NCI-H1092 treated with DMSO at 0.1 percent for 48 hours (cell line): ENCODE measurements at places on chromosomes 13 and 19.
A peak's percentile ranks its signal among the peaks of the same experiment; 100 is the strongest.

- DNase-seq: no peak
These were observed at the start of gene POU2F2 for GRCh38 chr19:42132030-42132628. Gene POU2F2 (minus strand): TSS chr19:42132446. CDS start chr19:42132411, 35 bp downstream.

GRCh38 chr13:95614641-95615245 is 29.8 kb downstream of the DZIP1 start:
- no peak for DNase-seq

- no peak for DNase-seq
These were observed 138.9 kb downstream of the ATP11A start for GRCh38 chr13:112828756-112829155.

- no peak for DNase-seq
These were observed 13.9 kb upstream of the PAK4 start for GRCh38 chr19:39111593-39112199.

DNA sequence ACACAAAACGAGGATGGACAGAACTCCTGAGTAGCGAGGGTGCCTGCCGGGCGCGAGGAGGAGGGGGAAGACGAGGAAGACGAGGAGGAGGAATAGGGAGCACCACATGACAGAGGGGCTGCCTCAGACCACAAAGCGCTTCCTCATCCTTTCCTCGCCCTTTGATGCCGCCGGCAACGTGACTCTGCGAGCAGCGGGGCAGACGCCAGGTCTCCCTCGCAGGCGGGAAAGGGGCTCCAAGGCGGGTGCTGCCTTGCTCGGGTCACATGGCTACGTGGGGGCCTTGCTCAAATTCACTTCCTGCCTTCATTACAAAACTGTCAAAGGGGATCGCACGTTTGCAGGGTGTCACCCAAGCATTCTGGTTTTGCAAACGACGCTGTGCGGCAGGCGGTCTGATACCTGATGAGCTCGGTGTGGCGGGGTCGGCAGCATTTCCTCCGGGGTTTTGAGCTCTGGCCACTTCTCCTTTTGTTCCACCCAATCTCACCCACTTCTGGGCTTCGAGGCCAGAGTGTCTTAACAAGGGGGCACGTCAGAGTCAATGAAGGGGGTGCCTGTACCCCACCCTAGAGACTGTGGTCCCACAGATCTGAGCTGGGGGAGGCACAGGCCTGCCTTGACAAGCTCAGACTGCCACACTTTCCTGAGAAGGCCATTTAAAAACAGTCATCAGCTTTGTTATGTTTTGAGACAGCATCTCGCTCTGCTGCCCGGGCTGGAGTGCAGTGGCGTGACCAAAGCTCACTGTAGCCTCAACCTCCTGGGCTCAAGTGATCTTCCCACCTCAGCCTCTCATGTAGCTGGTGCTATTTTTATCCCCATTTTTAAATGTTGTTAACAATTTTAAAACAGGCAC is 14.9 kb downstream of the MAP2K2 start:
- DNase-seq: no peak

DNA sequence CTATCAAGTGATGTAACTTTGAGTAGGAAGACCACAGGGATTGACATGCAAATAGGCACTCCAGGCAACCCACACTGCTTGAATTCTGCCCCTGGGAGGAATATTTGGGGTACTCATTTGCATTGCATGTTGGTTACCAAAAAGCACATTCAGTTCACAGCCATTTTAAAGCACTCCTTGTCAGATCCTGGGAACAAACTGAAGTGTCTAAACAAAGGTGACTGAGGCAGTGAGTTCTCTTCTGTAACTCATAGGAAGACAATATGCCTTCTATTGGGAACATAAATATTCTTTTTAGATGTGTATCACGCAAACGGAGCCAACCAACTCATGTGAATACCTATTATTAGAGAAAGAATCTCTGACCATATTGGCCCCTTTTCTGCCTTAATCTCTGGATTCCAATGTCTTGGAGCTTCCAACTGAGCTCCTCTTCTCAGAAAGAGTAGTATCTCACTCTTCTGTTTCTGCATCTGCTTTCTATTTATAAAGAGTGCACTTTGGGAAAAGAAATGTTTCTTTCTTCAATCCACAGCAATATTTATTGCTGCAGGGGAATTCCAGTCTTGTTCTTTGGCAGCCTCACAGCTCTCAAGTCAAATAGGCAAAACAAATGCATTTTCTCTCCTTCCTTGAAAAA is 125.7 kb upstream of the NBEA start:
- no peak for DNase-seq

GRCh38 chr13:59166174-59166573 is 997.6 kb downstream of the DIAPH3 start:
- DNase-seq: no peak

- DNase-seq: no peak
These were observed 64.8 kb downstream of the SOX1 start for GRCh38 chr13:112131713-112132113.

GRCh38 chr19:4081441-4082129 is 14.9 kb upstream of the ZBTB7A start:
- no peak for DNase-seq

DNA sequence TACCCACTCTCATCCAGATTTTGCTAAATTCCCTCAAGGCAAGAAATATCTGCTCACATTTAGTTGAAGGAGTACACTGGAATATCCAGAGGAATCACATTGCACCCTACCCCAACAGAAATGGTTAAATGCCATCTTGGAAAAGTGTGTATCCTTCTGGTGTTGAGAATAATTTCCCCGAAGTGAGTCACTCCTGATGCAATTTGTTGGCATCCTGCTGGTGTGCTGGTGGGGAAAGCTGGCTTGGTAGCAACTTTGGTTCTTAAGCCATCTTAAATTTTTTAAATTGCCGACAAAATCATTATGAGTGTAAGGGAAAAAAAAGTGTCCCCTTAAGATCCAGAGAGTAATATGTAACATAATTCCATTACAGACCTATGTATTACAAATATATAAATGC is 337.3 kb upstream of the DACH1 start:
- no peak for DNase-seq

DNA sequence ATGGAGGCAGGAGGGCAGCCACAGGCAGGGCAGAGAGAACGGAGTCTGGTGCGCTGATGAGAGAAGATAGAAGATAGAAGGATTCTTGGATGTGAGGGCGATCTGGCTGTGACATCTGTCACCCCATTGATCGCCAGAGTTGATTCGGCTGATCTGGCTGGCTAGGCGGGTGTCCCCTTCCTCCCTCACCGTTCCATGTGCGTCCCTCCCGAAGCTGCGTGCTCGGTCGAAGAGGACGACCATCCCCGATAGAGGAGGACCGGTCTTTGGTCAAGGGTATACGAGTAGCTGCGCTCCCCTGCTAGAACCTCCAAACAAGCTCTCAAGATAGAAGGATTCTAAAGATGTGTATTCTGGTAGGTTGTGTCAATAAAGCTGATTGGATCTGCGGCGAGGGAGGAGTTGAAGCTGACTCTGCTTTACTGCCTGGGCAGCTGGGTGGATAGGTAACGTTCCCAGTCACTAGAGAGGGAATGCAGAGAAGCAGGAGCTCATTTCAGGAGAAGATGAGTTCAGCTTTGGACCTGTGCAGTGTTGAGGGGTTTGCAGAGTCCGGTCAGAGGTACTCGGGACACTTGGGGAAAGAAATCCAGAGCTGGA is 5.1 kb downstream of the UBAC2 start:
- no peak for DNase-seq

GRCh38 chr19:51123381-51123800 is 1.3 kb upstream of the SIGLEC9 start:
- no peak for DNase-seq

DNA sequence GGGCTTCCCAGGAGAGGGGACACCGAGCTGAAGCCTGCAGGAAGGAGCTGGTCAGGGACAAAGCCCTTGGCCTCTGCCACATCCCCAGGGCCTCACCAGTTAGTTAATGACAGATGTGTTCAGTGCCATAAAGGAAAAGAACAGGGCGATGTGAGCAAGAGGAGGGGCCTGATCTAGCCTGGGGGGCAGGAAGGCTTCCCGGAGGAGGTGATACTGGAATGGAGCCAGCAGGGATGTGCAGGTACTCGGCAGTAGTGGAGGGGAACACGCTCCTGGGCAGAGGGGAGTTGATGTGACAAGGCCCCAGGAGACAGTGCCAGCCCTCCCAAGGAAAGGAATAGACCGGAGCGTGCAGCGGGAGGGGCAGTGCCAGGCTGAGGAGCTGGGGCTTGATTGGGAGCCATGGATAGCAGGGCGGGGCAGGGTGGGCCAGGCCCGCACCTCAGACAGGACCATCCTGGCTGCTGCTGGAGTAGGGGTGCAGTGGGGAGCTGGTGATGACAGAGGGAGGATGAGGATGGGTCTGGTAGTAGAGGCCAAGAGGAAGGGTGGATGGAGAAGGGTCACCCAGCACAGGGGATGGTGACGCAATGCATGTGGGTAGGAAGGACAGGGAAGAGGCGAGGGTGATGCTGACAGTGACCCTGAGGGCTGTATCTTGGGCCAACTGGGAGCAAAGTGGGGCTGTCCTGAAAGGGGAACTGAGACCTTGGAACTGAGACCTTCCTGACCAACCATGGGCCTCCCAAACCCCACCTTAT is 4.1 kb downstream of the C19orf33 start:
- no peak for DNase-seq

DNA sequence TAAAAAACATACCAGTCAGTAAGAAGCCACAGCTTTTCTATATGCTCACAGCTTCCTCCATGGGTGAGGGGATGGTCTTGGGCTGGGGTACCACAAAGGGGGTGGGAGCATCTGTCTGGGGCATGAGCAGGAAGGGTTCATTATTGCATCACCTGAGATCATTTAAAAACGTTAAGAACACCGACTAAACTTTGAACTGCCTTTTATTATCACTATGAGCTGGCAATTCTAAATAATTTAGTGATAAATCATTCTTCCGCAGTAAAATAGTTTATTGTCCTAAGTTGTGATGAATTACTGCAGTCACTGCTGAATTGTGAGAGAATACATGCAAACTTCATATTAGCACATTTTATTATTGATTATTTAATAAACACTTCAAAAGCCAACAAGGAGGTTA is 71.6 kb downstream of the KL start:
- no peak for DNase-seq

GRCh38 chr13:28529836-28530235 is 34.9 kb upstream of the FLT1 start:
- DNase-seq: no peak

DNA sequence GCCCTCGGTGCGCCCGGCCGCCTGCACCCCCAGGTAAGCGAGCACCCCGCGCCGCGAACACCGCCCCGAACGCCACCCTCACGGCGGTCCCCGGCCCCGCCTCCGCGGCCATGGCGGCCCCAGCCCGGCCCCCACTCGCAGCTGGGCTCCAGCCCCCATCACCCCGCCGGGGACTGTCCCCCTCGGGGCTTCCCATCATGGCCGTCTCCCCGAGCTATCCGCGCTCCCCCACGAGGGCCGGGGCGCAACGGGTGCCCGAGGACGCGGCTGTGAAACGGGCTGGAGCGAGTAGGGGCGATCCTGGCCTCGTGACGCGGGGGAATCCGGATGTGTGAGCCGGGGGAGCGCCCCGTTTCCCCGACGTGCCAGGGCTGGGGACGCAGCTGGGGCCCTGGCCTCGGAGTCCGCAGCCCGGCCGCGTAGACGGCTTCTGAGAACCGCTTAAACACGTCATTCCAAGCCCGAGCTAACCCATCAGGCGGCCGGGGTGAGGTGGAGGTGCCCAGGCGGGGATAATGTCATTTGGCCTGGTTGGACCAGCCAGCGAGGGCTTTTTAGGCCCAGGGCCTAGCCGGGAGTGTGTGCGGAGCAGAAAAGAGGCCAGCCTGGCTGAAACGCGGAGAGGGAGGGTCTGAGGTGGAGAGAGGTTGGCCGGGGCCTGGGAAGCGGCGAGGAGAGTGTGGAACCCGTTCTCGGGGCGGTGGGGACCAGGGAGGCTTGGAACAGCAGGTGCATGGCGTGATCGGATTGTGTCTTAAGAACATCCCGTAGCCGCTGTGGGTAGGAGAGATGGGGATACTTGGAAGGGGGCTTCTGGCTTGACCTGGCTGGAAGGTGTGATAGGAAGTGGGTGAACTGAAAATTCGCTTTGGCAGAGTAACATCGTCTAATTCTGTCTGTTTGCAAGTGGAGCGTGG is 550 bp downstream of the CERS4 start:
- DNase-seq: peak; percentile 39

DNA sequence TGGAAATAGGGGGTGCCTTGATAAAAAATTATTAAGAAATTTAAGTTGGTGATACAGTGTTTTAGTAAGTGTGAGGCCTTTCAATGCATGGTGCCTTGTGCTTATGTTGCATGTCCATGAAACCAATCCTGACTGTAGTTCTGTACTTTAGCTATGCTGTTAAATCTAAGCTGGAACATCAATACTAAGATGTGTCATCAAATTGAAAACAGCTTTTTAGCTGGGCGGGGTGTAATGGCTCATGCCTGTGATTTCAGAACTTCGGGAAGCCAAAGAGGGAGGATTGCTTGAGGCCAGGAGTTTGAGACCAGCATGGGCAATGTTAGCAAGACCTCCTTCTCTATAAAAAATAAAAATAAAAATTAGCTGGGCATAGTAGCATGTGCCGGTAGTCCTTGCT is 930.3 kb upstream of the PCDH9 start:
- no peak for DNase-seq

DNA sequence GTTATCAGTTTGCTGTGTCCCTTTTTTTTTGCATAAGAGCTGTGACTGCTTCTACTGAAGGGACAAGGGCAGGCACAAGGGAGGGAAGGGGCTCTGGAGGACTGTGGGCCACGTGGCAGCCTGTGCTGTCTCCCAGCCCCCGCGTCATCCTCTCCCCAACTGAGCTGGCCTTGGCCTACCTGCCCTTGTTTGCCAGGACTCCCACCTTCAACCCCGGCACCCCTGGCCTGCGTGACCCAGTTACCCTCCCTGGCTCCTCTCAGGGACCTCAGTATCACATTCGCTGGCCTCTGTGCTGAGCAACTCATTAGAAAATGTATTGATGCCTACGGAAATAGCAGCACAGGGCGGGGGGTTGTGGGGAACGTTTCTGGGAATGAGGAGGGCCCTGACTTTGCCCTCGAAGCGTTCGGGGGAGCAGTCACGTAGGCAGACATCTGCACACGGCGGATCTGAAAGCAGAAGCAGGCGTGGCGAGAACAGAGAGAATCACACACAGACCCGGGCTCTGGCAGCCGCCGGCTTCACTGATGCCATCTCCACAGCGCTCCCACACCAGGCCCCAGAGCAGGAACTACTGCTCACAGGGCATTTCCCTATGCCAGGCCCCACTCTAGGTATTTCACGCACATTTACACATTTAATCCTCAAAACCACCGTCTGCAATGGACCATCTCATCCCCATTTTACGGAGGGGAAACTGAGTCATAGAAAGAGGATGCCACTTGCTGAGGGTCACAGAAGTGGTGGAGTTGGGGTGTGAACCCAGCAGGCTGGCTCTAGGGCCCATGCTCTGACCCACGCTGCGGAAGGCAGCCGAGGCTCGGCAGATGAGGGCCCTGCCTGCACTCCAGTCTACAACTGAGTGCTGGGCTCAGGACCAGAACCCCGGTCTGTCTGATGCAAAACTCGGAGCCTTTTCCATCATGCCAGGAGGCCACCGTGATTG is 5.7 kb upstream of the ATF5 start:
- DNase-seq: no peak
